Retina (tissue), 1 donor: ENCODE measurements at places on chromosomes 3 and 15.

GRCh38 chr15:66165856-66166255 is 87.7 kb downstream of the MEGF11 start:
- DNase-seq = no peak

- DNase-seq = no peak
These were observed 31.9 kb upstream of the CSPG5 start for GRCh38 chr3:47610583-47610982.

- peak; percentile 29 for DNase-seq
These were observed 215.6 kb downstream of the RPLP1 start for GRCh38 chr15:69668039-69668705.

GRCh38 chr3:87179642-87180041 is 47.5 kb upstream of the CHMP2B start:
- DNase-seq = no peak

GRCh38 chr3:151638555-151639417 is 94.9 kb upstream of the AADACL2 start:
- no peak for DNase-seq

- DNase-seq = no peak
These were observed 431.8 kb upstream of the CCDC54 start for GRCh38 chr3:106945435-106945834.

GRCh38 chr15:77186594-77187011 is 115.7 kb upstream of the TSPAN3 start:
- DNase-seq = peak; percentile 44

DNA sequence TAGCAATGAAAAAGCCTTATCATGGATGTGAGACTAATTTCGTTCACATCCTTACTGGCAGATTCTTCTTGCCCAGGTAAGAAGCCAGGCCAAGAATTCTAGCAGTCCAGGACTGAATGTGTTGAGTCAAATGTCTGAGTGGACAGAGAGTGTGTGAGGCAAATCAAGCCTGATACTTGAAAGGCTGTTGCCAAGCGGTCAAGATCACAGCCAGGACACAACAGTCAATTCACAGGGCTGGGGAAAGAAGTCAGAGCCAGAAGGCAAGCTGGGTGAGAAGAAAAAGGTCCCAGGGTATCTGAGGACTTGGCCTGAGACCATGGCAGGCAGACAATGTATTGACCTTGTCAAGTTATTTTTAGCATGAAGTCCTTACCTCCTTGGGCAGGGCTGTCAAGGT is 301.3 kb downstream of the ZNF385D start:
- DNase-seq = no peak

DNA sequence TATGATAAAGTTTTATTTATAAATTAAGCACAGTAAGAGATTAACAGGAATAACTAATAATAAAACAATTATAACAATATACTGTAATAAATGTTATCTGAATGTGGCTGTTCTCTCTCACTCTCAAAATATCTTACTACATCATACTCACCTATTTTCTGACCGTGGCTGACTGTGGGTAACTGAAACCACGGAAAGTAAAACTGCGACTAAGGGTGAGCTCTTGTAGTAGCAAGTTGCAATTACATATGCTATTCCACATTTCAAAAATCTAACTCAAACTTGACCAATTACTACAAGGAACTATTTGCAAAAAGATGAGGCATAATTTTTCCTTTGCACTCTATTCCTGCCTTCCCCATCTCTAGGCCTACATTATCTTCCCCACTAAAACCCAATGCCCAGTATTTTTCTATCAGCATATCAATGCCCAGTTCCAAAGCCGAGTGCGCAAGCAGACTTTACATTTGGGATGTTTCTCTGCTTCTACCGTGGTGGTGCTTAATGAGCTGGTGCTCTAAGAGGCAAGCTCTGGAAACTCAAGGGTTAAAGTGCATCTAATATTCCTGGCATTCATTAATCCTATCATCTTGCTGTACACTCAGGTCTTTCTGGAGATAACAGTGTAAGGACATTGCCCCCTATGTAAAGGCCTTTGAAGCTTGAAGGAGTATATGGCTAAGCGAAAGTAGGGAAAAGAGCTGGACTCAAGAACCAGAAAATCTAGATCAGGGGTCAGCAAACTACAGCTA is 6.7 kb downstream of the PCYT1A start:
- no peak for DNase-seq

- peak; percentile 65 for DNase-seq
These were observed 92.3 kb upstream of the TJP1 start for GRCh38 chr15:29914511-29914926.

- DNase-seq = peak; percentile 40
These were observed 25.2 kb downstream of the OXNAD1 start for GRCh38 chr3:16290007-16290826.

DNA sequence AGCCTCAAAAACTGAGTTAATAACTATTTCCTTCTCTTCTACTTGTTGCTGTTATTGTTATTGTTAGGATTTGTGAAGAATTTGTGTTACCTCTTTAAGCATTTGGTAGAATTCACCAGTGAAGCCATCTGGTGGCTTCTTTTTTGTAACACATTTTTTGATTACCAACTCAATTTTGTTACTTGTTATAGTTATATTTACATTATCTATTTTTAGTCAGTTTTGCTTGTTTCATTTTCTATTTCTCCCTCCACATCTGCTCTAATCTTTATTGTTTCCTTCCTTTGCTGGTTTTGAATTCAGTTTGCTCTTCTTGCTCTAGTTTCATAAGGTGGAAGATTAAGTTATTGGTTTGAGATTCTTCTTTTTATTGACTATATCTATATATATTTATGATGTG is 3.7 kb upstream of the SLC9C1 start:
- no peak for DNase-seq

DNA sequence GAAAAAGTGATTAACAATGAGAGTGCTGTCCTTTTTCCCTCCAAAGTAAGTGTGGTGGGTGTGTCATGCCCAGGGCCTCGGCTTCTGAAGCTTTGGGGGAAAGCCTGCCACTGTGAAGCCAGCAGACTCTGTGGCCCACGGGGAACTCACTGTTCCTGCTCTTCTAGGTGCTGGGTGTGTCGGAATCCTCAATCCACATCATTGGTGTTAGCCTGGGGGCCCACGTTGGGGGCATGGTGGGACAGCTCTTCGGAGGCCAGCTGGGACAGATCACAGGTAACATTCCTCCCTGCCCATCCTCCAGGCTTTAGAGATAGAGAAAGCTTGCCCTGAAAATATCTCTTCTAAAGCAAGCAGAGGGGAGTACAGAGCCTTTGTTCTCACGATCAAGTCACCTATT is 11.6 kb downstream of the PLA1A start:
- no peak for DNase-seq

- DNase-seq = no peak
These were observed 294.2 kb downstream of the TIGIT start for GRCh38 chr3:114587986-114588385.

DNA sequence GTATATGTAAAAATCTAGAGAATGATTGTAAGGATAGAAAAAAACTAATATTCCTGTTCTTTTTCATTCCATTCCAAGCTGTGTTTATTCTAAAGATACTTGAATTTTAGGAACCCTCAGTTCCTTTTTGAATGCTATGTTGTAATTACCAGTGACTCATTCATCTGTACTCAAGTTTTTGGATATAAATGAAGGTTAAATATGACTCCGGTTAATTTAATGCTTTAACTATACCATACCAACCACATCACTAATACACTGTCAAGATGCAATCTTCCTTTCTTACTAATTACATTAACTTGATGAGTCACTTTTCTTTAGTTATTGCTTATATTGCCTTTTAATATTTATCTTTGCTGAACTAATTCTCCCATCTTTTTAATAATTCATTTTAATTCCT is 68.8 kb upstream of the ZNF148 start:
- DNase-seq = no peak

DNA sequence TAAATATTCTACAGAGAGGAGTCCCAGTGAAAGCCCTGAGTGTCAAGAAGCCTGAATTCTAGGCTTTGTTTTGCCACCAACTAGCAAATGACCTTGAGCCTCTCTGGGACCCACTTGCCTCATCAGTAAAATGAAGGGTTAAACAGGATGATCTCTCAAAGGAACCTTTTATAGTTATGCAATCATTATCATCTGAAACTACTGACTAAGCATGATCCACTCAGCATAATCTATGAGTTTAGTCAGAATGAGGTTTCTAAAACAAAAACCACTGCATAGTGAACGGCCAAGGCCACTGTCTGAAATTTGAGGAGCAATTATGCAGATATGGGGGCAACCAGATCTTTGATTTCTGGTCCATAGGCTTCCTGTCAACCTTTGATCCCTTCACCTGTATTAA is 319.0 kb downstream of the MECOM start:
- no peak for DNase-seq

DNA sequence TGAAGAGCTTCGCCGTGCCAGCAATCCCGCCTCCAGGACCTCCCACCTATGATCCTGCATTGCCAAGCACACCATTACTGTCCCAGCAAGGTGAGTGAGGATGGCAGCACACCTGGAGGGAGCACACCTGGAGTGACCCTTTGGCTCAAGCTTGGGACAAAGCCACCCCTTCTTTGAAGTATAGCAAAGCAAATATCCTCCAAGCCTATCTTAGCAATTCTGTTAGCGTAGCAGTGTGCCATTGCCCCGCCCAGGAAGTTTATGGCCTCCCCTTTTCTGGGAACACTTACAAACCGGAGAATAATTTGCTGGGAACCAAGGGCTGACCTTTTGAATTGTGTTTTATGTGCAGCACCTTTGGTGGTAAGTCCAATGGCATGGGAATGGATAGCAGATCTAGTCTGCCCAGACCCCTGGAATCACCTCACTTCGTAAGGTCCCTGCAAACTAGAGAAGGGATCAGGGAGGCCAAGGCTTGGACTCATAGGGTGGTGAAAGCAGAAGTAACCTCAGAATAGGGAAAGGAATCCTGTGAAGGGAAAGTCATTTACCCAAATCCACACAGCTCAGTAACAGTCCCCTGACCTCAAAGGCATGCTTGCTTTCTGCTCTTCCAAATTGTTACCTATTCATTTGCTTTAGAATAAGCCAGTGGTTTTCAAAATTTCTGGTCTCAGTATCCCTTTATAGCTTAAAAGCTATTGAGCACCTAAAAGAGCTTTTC is 70.1 kb downstream of the HCN4 start:
- no peak for DNase-seq

GRCh38 chr15:26013981-26014380 is 150.9 kb upstream of the ATP10A start:
- no peak for DNase-seq

- no peak for DNase-seq
These were observed 2.3 kb upstream of the SCAP start for GRCh38 chr3:47478022-47478421.

DNA sequence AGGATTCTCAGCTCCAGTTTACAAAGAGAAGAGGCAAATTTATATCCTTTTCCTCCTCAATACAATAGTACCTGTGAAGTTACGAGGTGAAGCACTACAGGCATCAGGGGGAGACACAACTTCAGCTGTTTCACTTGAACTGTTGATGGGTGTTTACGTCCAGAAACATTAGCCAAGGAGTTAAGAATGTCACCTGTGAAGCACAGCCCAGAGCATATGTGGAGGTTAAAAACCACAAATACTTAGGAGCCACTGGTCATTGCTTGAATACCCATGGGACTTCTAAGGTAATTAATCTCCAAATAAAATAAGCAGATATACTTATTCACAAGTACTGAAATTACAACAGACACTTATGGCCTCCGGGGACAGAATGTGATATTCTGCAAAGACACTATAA is 246.5 kb downstream of the ULK4 start:
- no peak for DNase-seq

DNA sequence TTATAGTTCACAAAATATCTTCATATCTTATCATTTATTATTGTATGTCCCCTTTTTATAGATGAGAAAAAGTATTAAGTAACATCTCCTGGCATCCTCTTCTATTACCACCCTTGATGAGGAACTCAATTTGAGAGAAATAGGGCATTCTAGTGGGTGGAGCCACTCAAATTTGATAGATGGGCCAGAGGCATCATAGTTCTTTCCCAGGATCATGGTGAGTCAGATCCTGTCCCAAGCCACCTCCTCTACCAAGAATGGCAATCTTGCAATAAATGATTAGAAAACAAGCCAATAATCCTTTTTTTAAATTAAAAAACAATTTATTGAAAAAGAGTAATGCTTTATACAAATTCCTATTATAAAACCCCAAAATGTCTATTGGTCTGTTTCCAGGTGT is 16.8 kb downstream of the CLDN1 start:
- no peak for DNase-seq

DNA sequence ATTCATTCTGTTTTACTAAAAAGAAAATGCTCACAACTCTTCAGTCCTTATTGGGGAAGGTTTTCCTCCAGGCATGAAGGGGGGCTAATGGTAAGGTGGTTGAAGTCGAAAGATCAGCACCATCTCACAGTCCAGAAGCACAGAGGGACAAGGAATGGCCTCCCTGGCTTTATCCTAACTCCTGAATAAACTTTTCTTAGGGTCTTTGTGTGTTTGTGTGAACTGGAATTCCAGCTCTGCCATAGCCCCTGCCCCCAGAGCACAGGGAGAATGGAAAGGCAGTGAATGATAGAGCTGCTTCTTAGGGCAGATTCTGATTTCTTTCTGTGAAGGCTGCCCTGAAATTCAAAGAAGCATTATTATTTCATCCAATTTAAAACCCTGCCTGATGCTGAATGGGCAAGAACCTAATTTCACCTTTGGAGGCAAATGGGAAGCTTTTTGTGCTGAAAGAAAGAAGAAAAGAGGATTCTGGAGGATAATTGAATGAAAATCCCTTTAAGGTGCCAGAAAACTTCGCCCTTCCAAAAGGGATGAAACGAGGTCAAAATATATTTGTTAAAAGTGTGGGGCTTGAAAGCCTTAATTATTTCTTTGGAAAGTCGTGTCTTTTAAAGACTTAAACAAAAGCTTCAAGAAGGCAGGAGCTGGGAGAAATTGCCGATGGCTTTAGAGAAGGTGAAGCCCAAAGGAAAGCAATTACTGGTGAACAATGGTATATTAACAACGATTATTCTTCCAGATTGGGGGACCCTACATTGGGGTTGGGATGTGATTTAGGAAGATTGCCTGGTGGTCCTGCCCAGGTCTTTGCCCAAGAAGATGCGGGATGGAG is 259.9 kb upstream of the RGMA start:
- no peak for DNase-seq

- no peak for DNase-seq
These were observed 262.5 kb downstream of the CGGBP1 start for GRCh38 chr3:87796137-87796842.

DNA sequence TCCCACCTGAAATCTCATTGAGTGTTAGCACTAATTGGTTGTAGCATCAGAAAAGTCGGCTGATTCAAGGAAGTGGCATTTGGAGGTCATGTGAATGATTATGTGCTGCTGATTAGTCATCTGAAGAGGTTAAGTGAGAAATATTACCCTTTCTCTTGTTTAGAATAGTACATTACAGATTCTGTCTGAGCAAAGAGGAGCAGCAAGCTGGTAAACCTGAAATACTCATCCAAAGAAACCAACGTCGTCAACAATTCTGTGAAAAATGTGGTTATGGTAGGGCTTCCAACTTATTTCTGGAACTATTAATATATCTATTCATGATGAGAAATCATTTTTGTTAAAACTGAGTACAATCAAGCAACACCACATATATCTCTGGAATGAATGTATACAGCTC is 1024.9 kb downstream of the TUSC7 start:
- no peak for DNase-seq

- DNase-seq = peak; percentile 39
These were observed 91.4 kb upstream of the MYZAP start for GRCh38 chr15:57500256-57500655.
